NCI-H2081 (cell line): ENCODE measurements at places on chromosomes 6 and 20.

DNA sequence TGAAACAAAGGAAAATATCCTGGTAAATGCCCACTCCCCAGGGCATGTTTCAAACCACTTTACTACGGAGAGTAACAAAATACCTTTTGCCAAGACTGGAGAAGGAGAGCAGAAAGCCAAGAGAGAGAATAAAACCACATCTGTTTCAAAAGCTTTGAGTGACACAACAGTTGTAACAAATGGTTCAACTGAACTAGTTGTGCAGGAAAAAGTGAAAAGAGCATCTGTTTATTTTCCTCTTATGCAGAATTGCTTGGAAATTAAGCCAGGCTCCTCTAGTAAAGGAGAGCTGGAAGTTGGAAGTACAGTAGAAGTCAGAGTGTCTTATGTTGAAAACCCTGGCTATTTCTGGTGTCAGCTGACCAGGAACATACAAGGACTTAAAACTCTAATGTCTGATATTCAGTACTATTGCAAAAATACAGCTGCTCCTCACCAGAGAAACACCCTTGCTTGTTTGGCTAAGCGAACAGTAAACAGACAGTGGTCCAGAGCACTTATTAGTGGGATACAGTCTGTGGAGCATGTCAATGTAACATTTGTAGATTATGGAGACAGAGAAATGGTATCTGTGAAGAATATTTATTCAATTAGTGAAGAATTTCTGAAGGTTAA is 2.6 kb downstream of the TDRD6 start:
- no peak for DNase-seq

DNA sequence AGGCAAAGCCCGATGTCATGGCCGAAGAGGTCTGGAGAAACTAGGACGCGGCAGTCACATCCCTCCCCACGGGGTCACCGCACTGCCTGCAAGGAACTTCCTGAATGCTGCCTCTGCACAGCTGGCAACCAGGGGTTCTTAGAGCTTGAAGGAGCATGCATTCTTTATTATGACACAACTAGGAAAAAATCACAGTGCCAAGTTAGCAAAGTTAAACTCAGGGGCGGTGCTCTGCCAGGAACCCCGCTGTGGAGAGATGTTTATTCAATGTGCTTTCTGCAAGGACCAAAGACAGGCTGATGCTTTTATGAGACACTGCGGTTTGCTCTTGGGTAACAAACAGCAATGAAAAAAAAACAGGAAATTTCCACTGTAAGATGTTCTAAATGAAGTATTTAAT is 287.3 kb upstream of the FOXQ1 start:
- no peak for DNase-seq

GRCh38 chr6:82166493-82166892 is 81.1 kb downstream of the IBTK start:
- no peak for DNase-seq

GRCh38 chr6:108157234-108157980 is 8.4 kb upstream of the NR2E1 start:
- no peak for DNase-seq

GRCh38 chr6:82006027-82006738 is 241.4 kb downstream of the IBTK start:
- no peak for DNase-seq
